ENCODE measurements at places on chromosomes 1 and 21. TPM values are rescaled to one million over a fixed set of nuclear protein-coding genes. Genes with fewer than 3 reads are reported as not detected.

CITED4 gene
- total RNA-seq, result 0.62 TPM

ZFP69B gene
- total RNA-seq, result 22.0 TPM

TFF3 gene
- total RNA-seq, result not detected

SLC25A34 gene
- 1.2 TPM for total RNA-seq

GJA9 gene
- total RNA-seq, result not detected

PRR9 gene
- not detected for total RNA-seq

OR2L2 gene
- total RNA-seq, result 1.4 TPM

JUN gene
- total RNA-seq, result 76.1 TPM

OR2L5 gene
- total RNA-seq, result 0.62 TPM

SPATA45 gene
- total RNA-seq, result not detected

PKLR gene
- not detected for total RNA-seq

PTGER3 gene
- 1.2 TPM for total RNA-seq

GNAT2 gene
- not detected for total RNA-seq

WDTC1 gene
- 20.9 TPM for total RNA-seq

TRIM58 gene
- total RNA-seq, result 3.1 TPM

RAB25 gene
- total RNA-seq, result not detected

NKAIN1 gene
- total RNA-seq, result 33.4 TPM

GJA5 gene
- 1.4 TPM for total RNA-seq

Data from occipital lobe (tissue), 3 donors.